T-helper 17 cell (primary cell): ENCODE measurements at places on chromosomes 11 and 22.

- no peak for DNase-seq
These were observed 141.6 kb downstream of the BUD13 start for GRCh38 chr11:116631201-116631600.

GRCh38 chr11:66448523-66448922 lies 9.9 kb upstream of the MRPL11 start:
- DNase-seq: no peak

- no peak for DNase-seq
These were observed 40.4 kb upstream of the ETS1 start for GRCh38 chr11:128627666-128628324.

- no peak for DNase-seq
These were observed 24.2 kb downstream of the RBX1 start for GRCh38 chr22:40975366-40975765.

DNA sequence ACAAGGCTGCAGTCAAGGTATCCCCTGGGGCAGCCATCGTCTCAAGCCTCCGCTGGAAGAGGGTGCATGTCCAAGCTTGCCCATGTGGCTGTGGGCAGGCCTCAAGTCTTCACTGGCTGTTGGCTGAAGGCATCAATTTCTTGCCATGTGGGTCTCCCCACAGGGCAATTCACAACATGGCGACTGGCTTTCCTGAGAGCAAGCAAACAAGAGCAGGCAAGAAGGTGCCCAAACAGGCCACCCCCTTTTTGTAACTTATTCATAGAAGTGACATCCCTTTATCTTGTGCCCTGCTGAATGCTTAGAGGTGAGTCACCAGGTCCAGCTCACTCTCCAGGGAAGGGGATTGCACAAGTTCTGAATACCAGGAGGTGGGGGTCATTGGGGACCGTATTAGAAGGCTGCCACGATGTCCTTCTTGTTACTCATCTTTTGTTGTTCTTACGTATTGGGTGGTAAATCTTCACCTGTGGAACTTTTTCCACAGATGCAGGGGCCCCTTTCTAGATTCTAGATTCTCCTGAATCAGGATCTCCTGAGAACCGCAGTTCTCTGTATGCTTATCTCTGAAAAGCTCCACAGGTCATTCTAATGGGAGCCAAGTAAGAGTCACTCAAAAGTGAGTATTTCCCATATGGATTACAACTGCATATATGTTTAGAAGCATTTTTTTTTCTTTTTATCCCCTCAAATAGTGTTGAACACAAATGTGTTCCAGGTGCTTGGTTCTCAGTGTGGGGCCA lies 44.2 kb upstream of the MICAL2 start:
- DNase-seq: no peak

GRCh38 chr11:19241260-19242178 lies 774 bp upstream of the E2F8 start:
- peak; percentile 19 for DNase-seq

DNA sequence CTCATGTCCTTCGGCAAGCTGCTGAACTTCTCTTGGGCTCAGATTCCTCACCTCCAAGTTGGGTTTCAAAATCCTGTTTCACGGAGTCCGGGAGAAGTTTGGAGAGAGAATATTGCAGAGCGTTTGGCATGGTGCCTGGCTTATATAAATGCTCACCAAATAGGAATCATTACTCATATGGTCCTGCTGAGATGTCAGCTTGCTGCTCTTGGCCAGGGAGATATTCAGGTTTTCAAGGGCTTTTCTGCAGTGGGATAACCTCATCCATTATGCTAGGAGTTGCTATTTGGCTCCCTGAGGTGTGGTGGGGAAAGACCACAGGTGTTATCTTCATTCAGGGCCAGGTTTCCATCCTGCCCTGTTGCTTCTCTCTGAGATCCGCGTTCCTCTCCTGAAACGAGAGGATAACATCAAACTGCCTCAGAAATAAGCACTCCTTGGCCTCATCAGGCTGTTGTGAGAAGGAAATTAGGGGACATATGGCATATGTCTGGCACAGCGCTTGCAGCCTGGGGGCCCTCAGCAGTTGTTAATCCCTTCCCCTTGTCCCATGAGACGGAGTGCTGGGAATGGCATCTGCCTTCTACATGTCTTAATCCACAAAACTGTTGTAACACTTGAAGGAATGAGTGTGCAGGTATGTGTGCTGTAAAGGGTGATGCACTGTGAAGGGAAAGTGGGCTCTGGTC lies 29.9 kb upstream of the ACER3 start:
- DNase-seq: no peak

GRCh38 chr11:15159085-15159484 lies 44.4 kb downstream of the INSC start:
- DNase-seq: no peak

- DNase-seq: no peak
These were observed 1.9 kb upstream of the SSTR3 start for GRCh38 chr22:37213941-37214730.

DNA sequence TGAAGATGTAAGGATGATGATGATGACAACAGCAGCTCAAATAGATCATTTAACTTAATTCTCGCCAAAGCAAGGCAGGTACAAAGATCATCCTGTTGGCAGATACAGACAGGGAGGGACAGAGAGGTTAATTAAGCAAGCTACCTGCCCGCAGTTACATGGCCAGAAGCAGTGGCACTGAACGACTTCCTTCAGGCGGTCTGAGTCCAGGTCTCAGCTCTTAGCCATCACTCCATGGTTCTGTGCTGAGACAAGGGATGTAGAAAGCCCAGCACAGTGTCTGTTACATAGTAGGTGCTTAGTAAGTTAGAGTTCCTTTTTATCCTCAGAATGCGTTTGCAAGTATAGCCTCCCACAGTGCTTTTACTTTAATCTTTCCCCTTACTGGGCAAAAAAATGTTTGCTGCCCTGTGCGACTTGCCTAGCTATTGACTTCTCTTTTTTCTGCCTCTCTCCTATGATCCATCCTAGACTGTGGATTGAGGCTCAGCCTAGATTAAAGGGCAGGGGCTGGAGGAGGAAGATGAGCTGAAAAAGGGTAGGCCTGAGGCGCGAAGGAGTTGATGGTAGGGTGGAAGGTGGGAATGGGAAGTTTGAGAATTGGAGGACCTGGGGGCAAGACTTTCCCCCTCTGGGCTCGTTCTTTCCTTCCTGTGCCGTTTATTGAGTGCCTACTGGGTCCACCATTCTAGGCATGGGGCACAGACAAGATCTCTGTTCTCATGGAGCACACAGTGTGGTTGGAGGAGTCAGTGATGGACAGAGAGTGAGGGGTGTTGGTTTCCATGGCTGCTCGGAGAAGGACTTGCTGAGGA lies 108.2 kb upstream of the OR4B1 start:
- DNase-seq: no peak

GRCh38 chr11:36266767-36267166 lies 22.5 kb downstream of the COMMD9 start:
- DNase-seq: no peak
